ENCODE measurements at places on chromosomes 4 and X.

- DNase-seq: no peak
Measured at GRCh38 chr4:186058253-186058979, 10.5 kb upstream of the TLR3 start.

GRCh38 chr4:10584042-10584441 is 100.5 kb downstream of the CLNK start:
- peak; percentile 20 for DNase-seq

DNA sequence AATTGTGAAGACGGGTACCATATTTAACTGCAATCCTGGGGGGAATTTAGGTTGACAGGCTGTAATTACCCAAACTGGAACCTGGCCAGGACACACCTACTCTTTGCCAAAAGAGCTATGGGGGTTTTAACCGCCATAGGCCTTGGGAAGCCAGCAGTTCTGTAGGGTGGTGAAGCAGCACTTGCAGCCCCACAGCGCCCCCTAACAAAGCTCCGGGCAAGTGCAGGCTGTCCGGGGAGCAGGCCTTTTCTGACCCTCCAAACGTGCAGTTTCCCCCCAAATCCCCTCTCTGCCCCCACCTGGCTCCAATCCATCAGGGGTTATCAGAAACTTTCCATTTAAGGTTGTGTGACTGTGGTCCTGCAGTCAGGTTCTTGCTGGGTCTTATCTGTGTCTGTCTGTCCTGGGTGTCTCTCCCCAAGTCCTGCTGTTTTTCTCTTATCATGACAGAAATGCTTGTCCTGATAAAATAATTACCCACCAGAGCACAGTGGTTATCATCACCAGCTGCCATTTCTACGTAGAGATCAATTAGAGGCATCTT is 350.9 kb downstream of the MID1IP1 start:
- DNase-seq: no peak

DNA sequence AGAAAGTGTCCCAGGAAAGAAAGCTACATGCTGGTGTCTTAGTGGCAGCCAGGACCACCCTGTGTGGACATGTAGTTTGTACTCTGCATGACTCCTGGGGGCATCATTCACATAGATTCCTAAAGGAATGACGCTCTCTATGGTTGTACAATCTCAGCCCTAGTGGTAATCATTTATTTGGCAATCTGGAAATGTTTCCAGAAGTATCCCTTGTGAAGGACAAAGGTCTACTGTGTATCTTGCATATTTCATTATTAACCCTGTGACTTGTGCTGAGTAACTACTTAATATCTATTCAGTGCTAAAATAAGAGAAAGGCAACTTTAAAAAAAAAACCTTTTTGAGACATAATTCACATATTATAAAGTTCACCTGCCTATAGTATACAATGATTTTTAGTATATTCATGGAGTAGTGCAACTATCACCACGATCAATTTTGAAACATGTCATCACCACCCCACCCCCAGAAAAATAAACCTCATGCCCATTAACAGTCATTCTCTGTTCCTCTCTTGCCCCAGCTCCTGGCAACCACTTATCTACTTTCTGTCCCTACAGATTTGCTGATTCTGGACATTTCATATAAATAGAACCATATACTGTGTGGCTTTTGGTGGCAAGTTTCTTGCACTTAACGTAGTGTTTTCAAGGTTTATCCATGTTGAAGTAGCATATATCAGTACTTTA is 51.7 kb downstream of the SHROOM3 start:
- no peak for DNase-seq

DNA sequence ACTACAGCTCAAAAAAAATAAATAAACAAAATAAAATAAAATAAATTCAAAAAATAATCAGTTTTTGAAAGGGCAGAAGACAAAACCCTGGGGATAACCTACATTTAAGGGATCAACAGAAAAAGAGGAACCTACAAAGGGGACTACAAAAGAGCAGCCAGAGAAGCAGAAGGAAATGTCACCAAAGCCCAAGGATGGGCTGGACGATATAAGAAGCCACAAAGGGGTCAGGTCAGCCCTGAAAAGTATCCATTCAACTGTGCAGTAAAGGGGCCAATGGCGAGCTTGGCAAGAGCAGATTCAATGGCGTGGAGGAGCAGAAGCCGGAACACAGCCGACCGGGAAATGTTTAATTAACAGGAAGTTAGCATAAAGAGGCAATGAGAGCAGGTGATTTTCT is 16.9 kb downstream of the ACOT9 start:
- no peak for DNase-seq

DNA sequence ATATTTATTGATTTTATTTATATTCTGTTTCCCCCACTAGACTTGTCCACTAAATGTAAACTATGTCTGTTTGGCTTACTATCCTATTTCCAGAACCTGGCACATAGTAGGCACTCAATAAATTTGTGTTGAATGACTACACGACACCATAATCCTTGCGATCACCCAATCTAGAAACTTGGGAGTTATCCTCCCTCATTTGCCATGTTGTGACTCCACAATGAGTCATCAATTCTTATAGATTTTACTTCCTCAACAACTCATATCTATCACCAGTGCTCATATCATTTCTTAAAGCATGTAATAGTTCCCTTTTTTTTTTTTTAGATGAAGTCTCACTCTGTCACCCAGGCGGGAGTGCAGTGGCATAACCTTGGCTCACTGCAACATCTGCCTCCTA is 39.9 kb upstream of the VAMP7 start:
- DNase-seq: no peak

GRCh38 chr4:136650541-136651277 is 881.6 kb downstream of the PCDH18 start:
- no peak for DNase-seq

- DNase-seq: no peak
Measured at GRCh38 chr4:113114884-113115283, 65.4 kb downstream of the ANK2 start.

- DNase-seq: no peak
Measured at GRCh38 chr4:35653451-35653850, 590.9 kb downstream of the ARAP2 start.

All from T1000 (cell line).